ENCODE measurements at places on chromosomes 3 and 15. TPM values are rescaled to one million over a fixed set of nuclear protein-coding genes. Genes with fewer than 3 reads are reported as not detected.

The ULK4 gene
- 18.6 TPM for total RNA-seq

The FBLN2 gene
- 493 TPM for total RNA-seq

The SH2D7 gene
- not detected for total RNA-seq

The GRAMD1C gene
- 2.4 TPM for total RNA-seq

The AVEN gene
- total RNA-seq: 15.1 TPM

The SLC9C1 gene
- total RNA-seq: 1.3 TPM

Measured in hair follicle dermal papilla cell (primary cell).